ENCODE measurements at places on chromosomes 13 and 19.

- peak; percentile 8 for DNase-seq
Measured at GRCh38 chr13:43388282-43389034, 365.1 kb downstream of the DNAJC15 start.

DNA sequence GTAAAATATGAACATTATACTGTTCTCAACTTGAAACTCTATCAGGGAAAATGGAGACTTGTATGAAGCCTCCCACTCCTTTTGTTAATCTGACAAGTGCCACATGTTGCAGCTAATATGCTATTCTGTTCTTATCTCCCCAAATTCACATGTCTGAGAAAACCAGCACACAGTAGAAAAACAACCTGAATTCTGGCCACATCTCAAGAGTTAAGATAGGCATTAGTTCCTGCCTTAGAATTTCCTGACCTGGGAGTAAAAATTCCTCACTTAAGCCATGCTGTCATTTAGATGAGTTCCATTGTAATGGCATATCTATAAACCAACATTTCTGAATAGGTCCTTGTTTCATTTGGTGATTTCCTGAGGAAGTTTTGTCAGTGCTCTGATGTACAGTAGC lies 1098.5 kb downstream of the EFNB2 start:
- DNase-seq = no peak

DNA sequence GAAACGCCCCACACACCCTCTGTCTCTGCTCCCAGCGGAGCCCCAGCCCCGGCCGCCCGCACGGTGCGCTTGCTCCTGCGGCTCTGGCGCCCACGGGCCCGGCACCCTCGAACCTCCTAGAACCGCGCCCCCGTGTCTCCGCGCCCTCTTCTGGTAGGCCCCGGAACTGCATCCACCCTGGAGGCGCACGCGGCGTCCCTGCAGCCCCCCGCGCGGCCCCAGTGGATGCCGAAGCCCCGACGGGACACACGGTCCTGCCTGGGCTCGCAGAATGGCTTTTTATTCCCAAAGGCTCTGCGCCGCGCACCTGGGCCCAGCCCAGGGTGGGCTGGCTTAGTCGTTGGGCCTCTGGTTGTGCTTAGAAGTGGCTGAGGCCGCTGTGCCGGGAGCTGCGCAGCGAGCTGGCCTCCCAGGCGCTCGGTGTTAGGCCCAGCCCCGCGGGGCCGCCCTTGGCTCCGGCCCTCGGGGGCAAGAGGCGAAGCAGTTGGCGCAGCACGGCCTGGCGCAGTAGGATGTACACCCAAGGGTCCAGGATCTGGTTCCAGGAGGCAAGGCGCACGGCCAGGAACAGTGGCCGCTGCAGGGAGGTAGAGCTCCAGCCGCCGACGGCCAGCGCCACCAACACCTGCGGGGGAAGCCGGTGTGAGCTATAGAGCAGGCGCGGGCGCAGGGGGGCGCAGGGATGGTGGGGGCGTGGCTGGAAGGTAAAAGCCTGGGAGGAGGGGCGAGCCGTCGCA lies 2.8 kb downstream of the PTGER1 start:
- peak; percentile 48 for DNase-seq

DNA sequence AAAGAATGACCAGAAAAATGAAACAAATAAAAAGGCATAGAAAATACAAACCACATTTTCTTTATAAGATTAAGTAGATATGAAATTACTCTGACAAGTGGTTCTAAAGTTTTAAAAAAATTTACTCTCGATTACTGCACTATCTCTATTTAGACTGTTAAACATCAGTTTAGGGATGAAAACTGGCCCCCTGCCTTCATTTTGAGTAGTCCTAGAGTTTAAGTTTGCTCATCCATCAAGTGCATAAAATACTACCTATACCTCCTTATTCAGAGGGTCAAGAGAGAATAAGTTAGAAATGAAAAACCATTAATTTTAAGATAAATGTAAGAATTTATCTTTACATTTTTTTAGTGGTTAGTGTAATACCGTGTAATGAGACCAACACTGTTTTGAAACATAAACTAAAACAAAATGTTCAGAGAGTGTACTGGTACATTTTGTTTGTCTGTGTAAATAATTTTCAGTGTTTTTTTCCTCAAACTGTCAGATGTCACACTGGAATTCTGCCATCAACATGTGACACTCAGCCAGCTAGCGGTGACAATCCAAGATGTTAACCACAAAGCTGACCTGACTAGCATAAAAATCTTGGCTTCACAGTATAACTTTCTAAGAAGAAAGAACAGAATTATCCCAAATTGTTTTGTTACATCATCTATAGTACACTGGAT lies 184.8 kb upstream of the PCDH20 start:
- no peak for DNase-seq

- DNase-seq = peak; percentile 78
Measured at GRCh38 chr13:99969919-99970650, 1.5 kb downstream of the ZIC5 start.

GRCh38 chr13:44236801-44237207 lies 136.8 kb upstream of the SERP2 start:
- no peak for DNase-seq

GRCh38 chr19:45814851-45815480 lies at the start of gene RSPH6A:
Gene RSPH6A (minus strand): TSS chr19:45815308. CDS start chr19:45815176, 132 bp downstream.
- DNase-seq = no peak

GRCh38 chr19:45468159-45468651 lies 409 bp downstream of the FOSB start:
- no peak for DNase-seq

DNA sequence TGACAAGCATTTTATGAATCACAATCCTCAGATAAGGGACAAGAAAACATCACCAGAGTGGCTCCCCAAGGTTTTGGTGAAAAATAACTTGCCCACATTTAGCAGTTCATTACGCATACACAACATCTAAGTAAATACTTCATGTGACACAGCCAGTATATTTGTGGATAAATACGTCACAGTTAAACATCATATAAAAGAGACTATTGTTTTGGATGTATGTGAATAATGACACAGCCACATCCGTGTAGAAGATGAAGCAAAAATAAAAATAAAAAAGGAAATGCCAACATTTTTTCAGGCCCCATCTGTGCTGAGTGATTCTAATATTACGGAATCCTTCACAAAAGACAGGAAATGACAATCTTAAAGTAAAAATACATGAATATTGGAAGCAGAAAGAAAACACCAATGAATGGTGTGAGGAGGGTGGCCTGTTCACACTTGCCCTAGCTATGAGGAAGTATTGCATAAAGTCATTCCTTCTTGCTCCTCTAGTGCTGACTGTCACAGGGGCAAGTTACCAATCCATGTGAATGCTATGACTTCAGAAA lies 457.1 kb downstream of the KLF12 start:
- no peak for DNase-seq

GRCh38 chr19:2254064-2254872 lies 1.9 kb downstream of the JSRP1 start:
- no peak for DNase-seq

GRCh38 chr13:46134961-46135522 lies 30.2 kb upstream of the CPB2 start:
- no peak for DNase-seq

GRCh38 chr13:50838031-50838430 lies 5.5 kb downstream of the DLEU7 start:
- no peak for DNase-seq

DNA sequence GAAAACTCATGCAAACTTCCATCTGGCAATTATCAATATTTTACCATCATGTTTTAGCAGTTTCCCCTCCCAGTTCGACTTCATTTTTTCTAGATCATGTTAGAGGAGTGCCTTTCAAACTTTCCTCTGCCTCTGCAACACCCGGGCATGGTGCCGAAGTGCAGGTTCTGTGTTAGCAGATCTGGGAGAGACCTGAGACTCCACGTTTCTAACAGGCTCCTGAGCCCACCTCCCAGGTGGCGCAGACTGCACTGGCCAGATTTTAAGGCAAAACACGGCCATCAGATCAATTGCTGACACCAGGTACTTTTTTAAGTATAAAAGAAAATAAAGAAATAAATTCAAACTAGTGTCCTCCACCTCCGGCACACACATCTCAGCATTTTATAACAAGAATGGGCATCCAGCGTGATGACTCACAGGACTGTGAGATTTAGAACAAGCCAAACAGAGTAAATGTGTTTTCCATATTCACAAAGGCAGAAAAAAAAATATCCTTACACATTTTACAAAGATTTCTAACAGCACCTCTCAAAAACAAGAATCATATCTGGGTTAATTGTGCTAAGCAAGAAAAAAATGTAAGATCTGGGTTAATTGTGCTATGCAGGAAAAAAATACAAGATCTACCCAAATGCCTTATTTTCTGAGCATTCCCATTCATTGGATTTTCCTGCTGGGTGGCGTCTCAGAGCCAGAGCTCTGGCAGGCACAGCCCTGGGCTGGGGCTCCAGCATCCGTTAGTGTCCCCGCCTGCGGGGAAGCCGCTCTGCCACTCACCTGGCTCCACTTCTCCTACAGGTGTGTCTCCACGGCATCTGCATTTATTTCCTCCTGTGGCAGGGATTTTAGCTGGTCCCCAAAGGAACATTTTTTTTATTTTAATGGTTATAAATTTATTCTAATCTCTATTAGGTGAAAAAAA lies 127.9 kb upstream of the SOX1 start:
- no peak for DNase-seq

DNA sequence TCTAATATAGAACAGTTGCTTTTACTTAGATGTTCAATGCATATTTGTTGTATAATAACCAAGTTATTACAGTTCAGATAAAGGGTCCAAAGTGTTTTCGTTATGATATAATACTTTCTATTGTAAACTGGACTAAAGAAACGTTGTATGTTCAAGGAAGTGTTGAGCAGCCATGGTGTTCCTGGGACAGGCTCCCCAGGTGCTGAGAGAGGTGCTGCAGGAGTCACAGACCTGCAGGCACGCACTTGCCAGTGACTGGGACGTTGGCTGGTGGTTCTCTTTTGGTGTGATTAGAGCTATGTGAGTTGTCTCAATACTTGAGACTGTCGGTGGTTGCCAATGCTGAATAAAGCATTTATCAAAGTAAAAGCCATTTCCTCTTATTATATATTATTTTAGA lies 9.5 kb downstream of the ING1 start:
- DNase-seq = no peak

GRCh38 chr13:105327581-105328126 lies 1207.8 kb downstream of the EFNB2 start:
- no peak for DNase-seq

- no peak for DNase-seq
Measured at GRCh38 chr19:55372316-55373081, 2.2 kb upstream of the IL11 start.

- no peak for DNase-seq
Measured at GRCh38 chr19:15622991-15623390, 8.0 kb downstream of the CYP4F8 start.

GRCh38 chr19:42274065-42274682 lies 5.1 kb downstream of the CIC start:
- no peak for DNase-seq

- DNase-seq = no peak
Measured at GRCh38 chr13:103759361-103759760, 693.1 kb upstream of the SLC10A2 start.

GRCh38 chr19:54124393-54124792 lies 8.8 kb downstream of the PRPF31 start:
- DNase-seq = no peak

GRCh38 chr13:86737334-86737932 lies 933.7 kb upstream of the SLITRK5 start:
- DNase-seq = no peak

DNA sequence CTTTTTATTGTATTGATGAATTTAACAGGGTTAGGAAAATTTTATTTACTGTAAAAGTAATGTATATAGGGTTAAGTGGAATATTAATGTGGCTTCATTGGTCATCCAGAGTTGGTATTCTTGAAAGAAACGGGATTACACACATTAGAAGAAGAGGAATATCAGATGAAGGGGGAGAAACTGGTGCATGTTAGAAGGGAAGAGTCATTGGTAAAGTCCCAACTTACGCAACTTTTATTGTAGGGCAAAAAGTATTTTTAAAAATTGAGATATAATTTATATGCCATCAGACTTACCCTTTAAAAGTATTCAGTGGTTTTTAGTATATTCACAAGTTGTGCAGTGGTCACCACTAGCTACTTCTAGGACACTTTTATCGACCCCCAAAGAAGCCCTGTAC lies 47.3 kb downstream of the DNAJC3 start:
- no peak for DNase-seq

- DNase-seq = no peak
Measured at GRCh38 chr19:444677-445210, 16.1 kb downstream of the SHC2 start.

- no peak for DNase-seq
Measured at GRCh38 chr19:35155441-35155840, 906 bp downstream of the FXYD5 start.

GRCh38 chr13:50707628-50708027 lies 135.9 kb downstream of the DLEU7 start:
- DNase-seq = no peak

All from ACHN (cell line).